ENCODE measurements at places on chromosomes 16 and 17.
A peak's percentile ranks its signal among the peaks of the same experiment; 100 is the strongest.

GRCh38 chr17:83196024-83196365, 116.6 kb downstream of the METRNL start:
- DNase-seq = no peak

DNA sequence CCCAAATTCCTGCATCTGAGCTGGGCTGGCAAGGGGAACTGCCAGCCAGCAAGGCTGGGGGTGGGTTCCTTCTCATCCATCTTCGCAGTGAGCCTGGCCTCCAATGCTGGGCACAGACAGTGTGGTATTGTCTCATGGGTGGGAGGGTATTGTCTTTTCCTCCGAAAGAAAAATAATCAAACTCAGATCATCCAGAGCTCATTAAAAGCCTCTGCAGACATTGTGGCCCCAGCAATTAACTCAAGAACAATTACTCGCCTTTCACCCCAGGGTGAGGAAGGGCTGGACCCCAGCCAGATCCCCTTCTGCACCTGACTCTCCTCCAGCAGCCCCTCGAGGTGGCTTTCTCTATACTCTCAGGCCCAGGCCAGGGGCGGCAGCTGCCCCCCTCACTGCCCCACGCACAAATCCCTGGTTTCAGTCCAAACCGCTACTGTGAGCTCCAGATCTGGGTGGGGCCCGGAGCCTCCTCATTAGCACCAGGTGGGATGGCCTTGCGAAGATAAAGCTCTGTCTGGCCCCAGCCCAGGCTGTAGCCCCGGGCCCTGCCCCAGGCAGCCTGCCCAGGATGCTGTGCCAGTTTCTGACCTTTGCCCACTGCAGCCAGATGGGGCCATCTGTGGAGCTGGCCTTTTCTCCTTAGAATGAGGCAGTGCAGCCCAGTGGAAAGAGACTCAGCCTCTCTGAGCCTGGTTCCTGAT, 2.3 kb upstream of the KRT15 start:
- no peak for DNase-seq

DNA sequence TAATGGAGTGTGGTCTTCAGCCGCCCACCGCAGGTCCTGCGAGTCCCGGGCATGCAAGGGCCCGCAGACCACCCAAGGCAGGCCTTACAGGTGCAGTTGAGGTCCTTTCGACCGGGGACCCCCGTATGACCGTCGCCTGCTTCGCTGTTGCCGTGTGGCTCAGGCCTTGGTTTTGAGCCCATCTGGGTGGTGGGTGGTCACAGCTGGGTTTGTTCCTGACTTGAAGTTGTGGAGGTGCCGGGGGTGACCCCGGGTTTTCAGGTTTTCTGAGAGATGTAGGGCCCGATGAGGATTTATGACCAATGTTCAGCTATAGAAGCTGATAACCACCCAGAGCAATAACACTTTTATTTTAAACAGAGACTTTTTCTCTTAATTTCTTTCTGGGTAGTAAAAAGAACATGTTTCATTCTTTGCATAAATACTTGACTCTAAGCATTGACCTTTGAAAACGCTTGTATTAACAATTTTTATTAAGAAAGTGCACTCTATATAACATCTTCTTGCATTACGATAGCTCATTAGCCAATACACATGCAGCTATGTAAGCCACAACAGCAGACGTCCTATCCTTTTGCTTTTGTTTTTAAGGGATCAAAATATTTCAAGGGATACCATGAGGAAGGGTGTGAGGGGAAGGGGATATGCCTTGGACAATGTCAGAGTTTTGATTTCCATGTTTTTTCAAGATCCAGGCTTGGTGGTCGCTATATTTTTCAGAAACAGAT, 1.9 kb downstream of the FOXL1 start:
- DNase-seq = no peak

GRCh38 chr16:80066805-80067580, 466.5 kb upstream of the MAF start:
- no peak for DNase-seq

GRCh38 chr17:29007860-29008455, 2.1 kb upstream of the SEZ6 start:
- DNase-seq = no peak

- no peak for DNase-seq
Observed at GRCh38 chr16:73063854-73064211, 15.9 kb upstream of the ZFHX3 start.

DNA sequence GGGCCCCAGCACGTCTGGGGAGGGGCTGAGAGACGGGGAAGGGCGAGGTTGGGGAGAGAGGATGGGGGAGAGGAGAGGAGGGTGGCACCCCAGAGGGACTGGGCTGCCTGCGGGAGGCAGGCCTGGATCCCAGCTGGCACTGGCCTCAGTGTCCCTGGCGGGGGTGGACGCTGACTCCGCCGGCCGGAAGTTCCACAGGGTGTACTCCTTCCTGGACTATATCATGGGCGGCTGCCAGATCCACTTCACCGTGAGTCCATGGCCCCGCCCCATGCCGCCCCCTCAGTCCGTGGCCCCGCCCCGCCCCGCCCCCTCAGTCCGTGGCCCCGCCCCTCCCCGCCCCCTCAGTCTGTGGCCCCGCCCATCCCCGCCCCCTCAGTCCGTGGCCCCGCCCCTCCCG, 11.3 kb downstream of the CPNE7 start:
- no peak for DNase-seq

DNA sequence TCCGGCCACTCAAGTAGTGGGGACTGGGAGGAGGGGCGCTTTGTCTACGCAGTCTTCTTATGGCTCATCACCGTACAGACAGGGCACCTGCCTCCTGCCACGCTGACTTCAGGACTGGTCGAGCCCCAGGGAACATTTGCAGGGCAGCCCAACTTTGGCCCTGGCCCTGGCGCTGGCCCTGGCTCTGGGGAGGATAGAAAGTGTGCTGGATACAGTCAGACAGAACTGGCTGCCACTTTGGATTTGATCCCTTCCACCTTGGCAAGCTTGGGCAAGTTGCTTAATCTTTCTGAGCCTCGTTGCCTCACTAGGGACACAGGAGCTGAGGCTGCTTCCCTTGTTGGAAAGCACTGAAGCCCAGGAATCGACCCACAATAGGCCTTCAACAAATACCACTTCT, 13.6 kb downstream of the LGALS9 start:
- DNase-seq = no peak

DNA sequence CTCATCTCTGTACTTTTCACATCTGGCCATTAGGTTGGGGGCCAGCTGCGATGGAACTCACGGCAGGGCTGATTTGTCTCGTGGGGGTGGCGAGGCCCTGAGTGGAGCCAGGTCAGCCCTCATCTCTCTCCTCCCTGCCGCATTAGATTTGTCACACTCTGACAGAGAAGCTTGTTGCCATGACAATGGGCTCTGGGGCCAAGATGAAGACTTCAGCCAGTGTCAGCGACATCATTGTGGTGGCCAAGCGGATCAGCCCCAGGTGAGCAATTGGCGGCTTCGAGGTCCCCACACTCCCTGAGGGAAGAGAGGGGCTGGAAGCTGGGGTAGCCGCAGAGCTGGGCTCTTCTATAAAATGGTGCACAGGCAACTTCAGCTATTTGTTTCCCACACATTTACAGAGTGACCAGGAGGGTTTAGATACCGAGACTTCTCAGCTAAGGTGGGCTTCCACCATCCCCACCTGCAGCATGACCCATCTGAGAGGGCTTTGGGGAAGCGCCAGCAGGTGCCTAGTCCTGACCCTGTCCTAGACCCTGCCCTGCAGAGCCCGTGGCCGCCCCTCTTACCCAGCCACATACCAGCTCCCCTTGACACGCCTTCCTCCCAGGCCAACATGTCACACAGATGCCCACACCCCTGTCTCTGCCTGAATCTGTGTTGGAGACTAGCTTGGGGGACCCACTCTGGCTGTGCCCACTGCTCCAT, 8.4 kb downstream of the TMEM98 start:
- no peak for DNase-seq

- DNase-seq = peak; percentile 72
Observed at GRCh38 chr16:9138731-9139501, 47.5 kb downstream of the HAPSTR1 start.

- no peak for DNase-seq
Observed at GRCh38 chr17:30519707-30520106, 42.5 kb downstream of the GOSR1 start.

- no peak for DNase-seq
Observed at GRCh38 chr17:4725646-4726310, 5.5 kb upstream of the MED11 start.

- peak; percentile 8 for DNase-seq
Observed at GRCh38 chr17:43171586-43172487, 823 bp downstream of the NBR1 start.

- no peak for DNase-seq
Observed at GRCh38 chr17:28201315-28201714, 117.7 kb upstream of the TMEM97 start.

- DNase-seq = no peak
Observed at GRCh38 chr17:21218831-21219380, 4.9 kb upstream of the TMEM11 start.

DNA sequence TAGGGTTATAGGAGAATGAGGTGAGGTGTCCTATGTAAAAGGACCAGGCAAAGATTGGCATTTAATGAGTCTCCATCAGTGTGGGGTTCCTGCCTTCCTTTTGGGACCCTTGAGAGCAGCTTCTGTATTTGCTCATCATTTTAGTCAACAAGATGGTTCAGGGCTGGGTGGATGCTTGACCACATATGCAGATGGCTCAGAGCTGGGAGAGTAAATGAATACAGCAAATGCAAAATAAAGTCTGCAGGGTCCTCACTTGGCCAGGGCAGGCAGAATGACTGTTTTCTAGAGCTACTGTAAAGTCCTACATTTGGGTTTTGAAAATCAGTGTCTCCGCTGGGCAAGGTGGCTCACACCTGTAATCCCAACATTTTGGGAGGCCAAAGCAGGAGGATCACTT, 57.2 kb upstream of the ETV4 start:
- no peak for DNase-seq

- DNase-seq = no peak
Observed at GRCh38 chr16:87186446-87186845, 130.7 kb downstream of the C16orf95 start.

DNA sequence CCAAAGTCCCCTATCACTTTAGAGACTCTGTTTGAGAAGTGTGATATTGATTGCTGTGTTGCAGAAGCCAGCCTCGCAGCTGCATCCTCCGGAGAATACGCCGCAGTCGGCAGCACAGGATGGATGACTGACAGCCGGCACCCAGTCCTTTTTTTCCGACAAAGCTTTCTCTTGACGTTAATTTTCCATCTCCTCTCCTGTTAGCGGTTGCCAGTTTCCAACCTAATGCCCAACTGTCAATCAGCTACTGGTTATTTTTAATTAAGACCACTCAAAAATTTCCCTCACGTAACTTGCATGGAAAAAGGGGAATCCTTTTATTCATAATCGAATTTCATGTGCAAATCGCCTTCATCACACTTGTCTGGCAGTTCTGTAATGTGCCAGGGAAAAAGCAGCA, 953.9 kb downstream of the CDH11 start:
- no peak for DNase-seq

- no peak for DNase-seq
Observed at GRCh38 chr17:69477204-69477902, 62.9 kb downstream of the MAP2K6 start.

DNA sequence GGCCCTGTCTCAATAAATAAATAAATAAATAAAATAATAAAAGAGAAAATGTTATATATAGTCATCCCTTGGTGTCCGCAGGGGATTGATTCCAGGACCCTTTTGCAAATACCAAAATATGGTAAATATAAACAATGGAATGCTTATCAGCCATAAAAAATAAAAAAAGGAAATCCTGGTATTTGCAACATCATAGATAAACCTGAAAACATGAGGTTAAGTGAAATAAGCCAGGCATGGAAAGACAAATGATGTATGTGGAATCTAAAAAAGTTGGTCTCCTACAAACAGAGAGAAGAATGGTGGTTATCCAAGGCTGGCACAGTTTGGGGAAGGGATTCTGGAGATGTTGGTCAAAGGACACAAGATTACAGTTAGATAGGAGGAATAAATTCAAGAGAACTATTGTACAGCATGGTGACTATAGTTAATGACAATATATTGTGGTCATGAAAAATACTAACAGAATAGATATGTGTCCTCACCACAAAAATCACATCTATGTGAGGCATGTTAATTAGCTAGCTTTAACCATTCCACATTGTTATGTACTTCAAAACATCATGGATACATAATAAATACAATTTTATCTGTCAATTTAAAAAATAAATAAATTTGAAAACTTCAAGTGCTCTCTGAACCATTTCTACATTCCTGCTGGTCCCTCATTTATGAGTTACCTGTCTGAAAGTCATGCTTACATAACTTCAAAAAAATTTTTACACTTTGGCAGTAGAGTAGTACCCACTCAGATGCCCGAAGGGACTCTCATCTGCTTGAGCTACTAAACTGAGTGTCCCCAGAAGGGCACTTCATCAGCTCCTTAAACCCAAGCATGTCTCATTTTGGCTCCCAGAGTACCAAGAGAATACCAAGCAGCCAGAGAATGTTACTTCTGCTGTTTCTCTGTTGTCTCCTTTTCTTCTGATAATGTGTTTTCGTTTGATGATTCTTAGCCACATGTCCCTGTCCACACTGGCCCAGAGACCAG, 26.6 kb downstream of the N4BP1 start:
- DNase-seq = no peak

GRCh38 chr17:21495281-21495680, 119.1 kb downstream of the KCNJ12 start:
- DNase-seq = no peak

DNA sequence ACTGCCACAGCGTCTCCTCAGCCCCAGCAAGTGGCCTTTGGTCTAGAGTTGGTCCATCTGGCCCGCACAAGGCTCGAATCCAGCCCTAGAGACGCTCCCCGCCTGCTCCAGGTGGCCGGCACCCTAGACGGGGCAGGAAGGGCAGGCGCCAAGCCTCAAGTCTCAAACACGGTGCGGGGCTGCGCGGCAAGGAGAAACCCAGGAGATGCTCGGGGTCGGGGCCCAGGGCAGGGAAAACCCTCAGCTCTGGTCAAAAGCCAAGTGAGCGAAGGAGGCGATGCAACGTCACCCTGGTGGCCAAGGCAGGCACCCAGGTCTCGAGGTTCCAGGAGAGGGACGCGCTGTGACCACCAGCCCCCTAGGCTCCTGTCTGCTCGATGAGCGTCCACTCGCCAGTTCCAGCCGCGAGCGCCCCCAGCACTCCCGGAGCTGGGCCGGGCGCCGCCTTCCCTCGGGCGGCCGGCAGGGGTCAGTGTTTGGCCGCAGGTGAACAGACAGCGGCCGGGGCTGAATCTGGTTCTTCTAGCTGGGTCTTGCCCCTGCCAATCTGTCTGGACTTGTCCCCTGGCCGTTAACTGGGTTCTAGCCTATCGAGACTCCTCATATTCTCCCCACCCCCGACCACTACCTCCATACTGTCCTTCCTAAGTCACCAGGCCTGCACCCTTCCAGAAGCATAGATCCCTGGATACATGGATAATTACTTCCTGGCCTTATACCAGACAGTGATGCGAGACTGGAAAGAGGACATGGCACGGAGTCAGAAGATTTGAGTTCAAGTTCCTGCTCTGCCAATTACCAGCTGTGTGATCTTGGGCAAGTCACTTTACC, 44.0 kb downstream of the PRAC1 start:
- DNase-seq = peak; percentile 64

GRCh38 chr17:76755285-76755684, 17.4 kb downstream of the MFSD11 start:
- no peak for DNase-seq

- DNase-seq = peak; percentile 91
Observed at GRCh38 chr17:43367737-43368242, 31.0 kb upstream of the ARL4D start.

- peak; percentile 50 for DNase-seq
Observed at GRCh38 chr16:24036614-24037013, 200.8 kb downstream of the PRKCB start.

GRCh38 chr17:40474419-40475002, 26.9 kb downstream of the TNS4 start:
- no peak for DNase-seq

GRCh38 chr17:6677158-6677831, 25.7 kb downstream of the C17orf100 start:
- peak; percentile 31 for DNase-seq

All from activated CD4-positive, alpha-beta T cell treated with anti-CD3 and anti-CD28 coated beads, Interleukin-2, amount 50 U/mL, for 16 hours (primary cell).